ENCODE measurements at places on chromosomes 2 and 18.
A peak's percentile ranks its signal among the peaks of the same experiment; 100 is the strongest.

DNA sequence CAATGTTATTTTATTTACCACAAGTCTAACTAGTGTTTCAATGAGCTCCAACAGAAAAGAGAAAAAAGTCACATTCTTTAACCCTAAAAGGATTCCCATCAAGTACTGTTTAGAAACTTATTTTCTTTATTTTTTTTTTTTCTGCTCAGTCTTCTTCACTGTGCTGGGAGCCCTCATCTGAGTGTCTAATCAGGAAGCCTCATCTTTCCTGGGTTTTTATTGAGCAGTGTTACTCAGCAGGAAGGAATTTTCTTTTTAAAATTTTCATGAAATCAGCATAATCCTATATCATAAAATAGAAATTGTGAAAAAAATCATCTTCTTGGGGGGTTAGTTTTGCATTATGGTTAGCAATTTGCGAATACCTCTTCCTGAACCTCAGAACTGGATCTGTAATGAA lies 453.8 kb downstream of the CDH2 start:
- DNase-seq, result no peak

GRCh38 chr2:122031544-122032263 lies 276.3 kb downstream of the TSN start:
- DNase-seq, result no peak

DNA sequence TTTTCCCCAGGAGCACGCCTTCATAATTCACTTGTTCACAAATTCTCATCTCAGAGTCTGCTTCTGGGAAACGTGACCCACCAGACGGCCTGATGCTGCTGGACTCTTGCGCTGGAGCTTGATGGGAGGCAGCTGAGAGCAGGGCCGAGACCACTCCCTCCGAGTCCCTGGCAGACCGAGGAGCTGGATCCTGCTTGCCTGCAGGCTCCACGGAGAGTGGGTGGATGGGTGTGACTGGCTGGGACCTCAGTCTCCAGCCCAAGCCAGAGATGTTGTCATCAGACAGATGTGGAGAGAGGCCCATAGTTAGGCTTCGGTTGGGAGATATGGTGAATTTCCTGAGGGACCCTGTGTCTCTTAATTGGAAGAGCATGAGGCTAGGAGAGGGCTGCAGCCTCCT lies 76.4 kb downstream of the TSN start:
- DNase-seq, result no peak

DNA sequence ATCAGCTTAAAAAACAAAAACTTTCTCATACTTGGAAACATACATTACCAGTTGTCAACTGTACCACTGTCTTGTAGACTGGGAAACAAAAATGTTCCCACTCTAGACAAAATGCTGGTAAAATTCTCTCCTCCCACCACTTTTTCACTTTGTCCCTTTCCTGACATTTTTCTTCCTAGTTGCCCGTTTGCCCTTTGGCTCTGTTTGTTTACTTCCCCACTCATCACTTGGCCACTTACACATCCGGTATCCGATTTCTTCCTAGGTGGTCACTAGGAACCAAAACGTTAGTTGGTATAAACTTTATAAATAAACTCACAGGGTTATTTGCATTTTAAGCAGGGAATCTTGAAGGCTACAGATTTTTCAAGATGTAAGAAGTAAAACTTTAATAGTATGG lies 84.9 kb downstream of the METTL4 start:
- no peak for DNase-seq

DNA sequence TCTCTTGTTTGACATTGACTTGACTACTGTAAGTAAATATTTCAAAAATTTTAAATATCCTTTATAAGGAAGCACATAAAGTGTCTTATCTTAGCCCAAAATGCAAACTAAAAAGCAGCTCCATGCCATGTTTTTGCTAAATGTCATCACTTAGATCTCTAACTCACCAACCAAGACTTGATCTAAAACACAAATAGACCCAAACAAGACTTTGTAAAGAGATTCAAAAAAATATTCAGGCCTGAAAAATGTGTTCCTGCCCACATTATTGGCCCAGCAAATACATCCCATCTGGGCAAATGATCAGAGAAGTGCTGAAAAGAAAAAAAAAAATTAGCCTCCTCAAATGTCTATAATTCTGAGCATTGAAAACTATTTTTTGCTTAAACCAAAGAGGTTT lies 187.6 kb downstream of the MREG start:
- DNase-seq, result no peak

- no peak for DNase-seq
Measured at GRCh38 chr18:55406451-55406991, 181.5 kb downstream of the TCF4 start.

DNA sequence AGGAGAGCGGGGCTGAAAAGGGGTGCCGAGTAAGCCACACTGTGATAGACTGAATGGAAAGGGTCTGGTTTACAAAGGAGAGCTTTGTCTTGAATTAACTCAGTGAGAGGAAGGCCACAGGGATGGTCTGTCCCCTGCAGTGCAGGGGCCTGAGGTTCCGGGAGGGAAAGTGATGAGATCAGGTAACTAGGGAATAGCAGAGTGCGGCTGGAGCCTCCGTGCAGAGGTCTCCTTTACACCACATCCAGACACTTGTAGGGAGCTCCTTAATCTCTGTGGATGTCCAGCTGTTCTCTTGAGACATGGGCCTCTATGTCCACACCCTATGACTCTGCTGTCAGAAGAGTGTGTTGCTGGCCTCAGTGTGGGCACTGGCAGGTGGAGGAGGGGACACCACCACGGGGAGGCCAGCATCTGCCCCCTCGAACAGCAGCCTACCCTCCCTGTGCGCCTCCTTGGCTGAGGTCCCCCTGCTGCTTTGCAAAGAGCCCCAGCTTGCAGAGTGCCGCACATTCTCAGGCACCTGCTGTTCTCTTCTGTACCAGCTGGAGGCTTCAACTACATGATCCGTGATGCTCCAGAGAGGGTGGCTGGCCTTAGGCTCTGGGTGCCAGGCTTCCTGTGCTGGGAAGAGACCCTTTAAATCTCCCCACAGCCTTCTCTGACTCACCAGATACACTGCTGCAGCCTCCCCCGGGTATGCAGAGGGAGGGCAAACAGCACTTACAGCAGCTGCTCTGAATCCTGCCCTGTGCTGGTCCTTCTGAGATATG lies 25.9 kb downstream of the ENOSF1 start:
- DNase-seq, result no peak

- no peak for DNase-seq
Measured at GRCh38 chr2:240998706-240998994, 232 bp downstream of the SNED1 start.

DNA sequence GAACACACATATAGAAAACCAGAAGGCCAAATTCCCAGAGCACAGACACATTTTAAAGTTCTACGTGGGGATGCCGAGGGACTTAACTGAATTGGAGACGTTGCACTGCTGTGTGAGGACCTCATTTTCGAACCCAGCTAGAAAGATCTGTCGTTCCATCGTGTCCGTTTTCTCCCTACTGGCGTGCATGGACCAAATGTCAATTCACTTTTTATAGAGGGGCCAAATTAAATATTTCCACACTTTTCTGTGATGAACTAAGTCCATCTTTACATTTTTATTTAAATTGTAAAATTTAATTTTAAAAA lies 692 bp upstream of the TSHZ1 start:
- DNase-seq, result no peak

DNA sequence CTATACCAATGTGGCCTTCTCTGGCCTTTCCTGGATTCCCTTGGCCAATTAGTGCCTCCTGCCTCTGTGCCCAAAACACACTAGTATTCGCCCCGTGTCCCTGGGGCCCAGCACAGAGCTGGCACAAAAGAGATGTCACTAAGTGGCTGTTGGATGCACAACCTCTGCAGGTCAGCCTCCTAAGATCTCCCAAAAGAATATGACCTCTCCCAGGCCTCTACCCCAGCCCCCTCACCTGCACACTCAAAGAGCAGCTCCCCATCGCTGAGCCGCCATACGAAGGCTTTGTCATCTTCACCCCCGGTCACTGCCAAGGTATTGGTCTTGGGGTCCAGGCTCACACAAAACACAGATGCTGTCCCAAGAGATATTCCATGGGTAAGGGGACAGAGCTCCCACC lies 2.7 kb downstream of the AAMP start:
- no peak for DNase-seq

GRCh38 chr2:141522048-141522447 lies 608.8 kb downstream of the LRP1B start:
- DNase-seq, result no peak

DNA sequence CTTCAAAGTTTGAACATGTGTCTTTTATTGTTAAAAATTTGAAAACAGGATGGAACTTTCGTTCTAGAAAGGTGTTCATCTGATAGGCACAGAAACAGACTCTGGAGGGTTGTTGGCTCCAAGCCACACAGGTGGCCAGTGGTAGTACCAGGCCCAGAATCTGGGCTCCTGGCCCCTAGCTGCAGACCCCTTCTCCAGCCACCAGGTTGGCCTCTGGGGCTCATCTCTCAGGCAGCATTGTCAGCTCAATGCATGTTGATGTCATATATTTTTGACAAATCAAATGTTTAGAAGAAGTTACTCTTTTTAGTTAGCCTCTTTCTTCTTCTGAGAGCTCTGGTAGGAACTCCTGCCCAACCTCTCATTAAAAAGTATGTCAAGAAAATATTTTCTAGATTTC lies 34.5 kb upstream of the CHRNA1 start:
- no peak for DNase-seq

GRCh38 chr2:177396703-177397460 lies 4.3 kb downstream of the AGPS start:
- DNase-seq, result no peak

DNA sequence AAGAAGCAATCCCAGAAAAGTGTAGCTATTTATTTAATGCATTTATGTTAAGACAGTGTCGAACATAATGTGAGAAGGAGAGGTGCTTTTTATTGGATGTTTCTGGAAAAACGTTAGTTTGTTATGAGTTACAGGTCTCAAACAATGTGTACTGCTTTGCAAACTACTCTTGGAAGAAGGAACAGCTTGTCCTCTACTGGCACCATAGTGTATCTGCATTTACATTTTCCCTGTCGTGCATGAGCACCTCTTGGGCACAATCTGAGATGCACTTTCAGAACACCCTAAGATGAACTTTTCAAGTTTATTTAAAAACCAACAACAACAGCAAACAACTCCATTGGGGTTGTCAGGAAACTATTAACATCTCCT lies 22.8 kb downstream of the CCNYL1 start:
- no peak for DNase-seq

DNA sequence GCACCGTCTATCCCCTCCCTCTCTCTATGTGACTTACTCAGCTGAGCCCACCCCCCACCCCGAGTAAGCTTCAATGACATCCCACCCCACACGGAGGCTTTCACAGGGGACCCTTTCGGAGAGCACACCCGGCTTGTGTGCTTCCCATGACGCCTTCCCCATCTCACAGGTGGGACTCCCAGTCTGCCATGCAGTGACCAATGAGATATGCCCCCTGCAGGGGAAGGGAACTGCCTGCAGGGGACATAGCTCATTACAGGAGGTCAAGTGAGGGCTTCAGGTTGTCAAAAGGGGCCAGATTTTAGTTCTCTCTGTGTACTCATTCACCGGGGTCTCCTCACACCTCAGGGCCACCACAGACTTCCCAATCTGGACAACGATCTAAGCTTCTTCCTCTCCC lies 112.6 kb downstream of the GAREM1 start:
- DNase-seq, result no peak

DNA sequence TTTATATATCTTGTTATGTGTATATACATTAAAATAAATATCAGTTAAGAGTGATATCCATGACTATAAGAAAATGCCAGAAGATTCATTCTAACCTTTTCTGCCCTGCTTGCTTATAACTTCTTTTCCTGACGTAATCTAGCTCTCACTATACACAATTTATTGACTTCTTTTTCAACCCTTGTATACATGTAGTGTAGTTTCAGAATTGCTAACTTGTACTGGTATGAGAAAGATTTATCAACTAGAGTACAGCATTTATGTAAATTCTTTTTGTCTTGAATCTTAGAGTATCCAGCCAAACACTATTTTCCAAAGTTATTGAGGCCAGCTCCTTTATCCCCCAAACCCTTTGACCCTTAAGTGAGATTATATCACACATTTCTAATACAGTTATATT lies 798.0 kb upstream of the RAB6C start:
- DNase-seq, result no peak

DNA sequence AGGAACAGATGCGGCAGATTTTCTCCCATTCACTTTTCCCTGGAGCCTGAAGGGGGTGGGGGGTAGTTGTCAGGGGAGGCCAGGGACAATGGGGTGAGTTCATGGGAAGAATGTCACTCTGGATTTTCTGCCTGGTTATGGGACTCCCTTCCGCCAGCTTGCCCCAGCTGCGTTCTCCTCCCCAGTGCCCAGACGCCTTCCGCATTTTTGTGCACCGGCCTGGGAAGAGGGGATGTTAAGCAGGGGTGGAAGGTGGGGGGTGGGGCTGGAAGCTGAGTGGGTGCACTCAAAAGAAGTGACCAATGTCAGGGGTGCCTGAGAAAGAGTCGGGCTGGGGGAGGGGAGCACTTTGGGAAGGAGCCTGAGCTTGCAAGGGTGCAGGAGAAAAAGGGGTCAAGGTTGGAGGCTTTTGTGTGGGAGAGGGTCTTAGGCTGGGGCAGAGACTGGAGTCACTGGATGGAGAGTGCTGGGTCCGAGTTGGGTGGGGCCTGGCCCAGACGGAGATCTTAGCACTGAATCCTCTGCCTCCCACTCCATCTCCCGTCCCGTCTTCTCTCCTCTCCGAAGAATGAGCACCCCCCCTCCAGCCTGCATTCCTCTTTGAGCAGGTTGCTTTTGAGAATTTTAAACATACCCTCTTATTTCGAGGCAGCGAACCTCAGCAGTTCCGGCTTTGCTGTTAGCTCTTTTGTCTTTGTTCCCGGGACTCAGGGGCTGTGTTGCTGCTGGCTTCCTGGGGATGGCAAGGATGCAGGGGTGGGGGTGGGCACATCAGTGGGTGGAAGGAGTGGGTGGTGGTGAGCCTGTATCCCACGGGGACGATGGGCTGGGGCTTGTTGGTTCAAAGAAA lies 2.7 kb downstream of the IGFBP2 start:
- DNase-seq, result no peak

DNA sequence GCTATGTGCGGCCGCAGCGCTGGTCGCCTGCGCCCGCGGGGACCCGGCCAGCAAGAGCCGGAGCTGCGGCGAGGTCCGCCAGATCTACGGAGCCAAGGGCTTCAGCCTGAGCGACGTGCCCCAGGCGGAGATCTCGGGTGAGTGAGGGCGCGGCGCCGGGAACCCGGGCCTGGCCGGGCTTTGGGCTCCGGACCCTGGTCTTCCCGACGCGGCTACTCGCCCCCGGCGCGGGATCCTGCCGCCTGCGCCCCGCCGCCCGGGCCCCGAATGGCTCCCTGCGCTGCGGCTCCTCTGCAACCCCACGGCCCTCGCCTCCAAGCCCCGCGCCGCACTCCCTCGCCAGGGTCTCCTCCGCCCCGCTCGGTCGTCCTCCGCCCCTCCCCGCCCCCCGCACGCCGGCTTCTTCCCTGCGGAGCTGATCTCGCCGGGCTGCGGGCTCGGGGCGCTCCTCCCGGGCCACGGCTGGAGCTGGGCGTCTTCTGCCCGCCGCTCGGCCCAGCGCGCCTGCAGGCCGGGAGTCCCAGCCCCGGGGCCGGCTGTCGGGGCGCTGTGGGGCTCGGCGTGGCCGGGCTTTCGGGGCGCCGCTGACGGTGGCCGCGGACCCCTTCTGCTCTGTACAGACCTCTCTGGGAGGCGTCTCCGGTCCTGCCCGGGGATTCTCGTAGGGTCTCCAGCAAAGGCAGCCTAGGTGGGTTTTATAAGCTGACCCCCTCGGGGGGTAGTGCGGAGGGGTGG lies 652 bp downstream of the GPC1 start:
- DNase-seq, result peak; percentile 41

All from activated B cell treated with CpG ODN at 0.5 μM for 24 hours (primary cell).